Hypothalamus (tissue), 51 donors: ENCODE measurements at places on chromosomes 16 and 17.
A peak's percentile ranks its signal among the peaks of the same experiment; 100 is the strongest.

- no peak for DNase-seq
Measured at GRCh38 chr16:10737068-10737625, 6.5 kb upstream of the NUBP1 start.

- no peak for DNase-seq
Measured at GRCh38 chr16:51326131-51326856, 175.2 kb upstream of the SALL1 start.

DNA sequence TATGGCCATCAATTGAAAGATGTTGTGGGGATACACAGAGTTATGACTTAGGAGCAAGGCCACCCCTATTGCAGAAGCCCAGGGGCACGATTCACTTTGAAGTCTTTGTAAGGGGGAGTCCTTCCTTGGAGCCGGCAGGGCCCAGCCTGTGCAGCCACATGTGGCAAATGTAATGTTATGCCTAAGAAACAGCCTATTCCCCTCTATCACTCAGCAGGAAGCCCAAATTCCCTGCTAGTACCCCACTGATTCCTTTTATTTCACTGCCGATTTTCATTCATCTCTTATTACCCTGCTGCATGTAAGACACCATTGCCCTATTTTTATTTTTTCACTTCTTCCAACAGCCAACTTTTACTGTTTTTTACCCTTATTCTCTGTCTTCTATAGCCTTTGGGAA lies 233.2 kb downstream of the PMP22 start:
- no peak for DNase-seq

DNA sequence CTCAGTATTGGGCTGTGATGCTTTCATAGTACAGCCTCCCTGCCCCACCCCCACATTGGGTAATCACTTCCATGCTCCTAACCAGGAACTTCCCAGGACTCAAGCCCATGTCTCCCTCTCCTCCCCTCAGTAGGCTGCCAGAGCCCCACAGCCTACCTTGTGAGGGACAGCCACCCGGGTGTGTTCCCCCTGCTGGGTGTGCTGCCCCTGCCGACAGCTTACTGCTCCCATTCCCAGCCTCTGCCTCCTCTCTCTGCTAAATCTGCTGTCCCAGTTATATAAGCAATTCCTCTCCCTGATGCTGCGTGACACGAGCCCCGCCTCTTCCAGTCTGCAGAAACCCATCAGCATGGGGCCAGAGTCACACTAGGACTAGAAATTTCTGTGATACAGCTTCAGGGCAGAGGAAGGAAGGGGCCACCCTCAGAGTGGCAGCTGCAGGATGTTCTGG lies at the start of gene RSKR:
Gene RSKR (minus strand): TSS at position 255 of the 451 bp plus-strand sequence. CDS start 24 bp downstream, at position 231.
- DNase-seq: peak; percentile 11

GRCh38 chr16:87040169-87041117 lies 276.7 kb downstream of the C16orf95 start:
- no peak for DNase-seq

DNA sequence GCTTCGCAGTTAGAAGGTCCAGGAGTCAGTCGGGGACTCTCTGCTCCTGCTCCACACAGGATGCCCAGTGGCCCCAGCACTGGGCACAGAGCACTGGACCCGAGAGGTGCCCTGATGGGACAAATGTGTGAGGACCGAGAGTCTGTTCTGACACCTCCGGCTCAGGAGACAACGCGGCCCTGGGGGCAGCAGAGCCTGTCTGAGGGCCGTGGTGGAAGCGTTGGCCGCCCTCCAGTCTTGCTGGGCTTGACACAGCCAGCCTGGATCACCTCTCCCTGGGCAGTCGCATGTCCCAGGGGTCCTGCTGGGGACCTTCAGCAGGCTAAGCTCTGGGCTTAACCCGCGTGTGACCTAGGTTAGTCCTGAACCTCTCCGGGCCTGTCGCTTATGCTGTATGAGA lies 23.1 kb downstream of the LGALS9 start:
- DNase-seq: no peak

DNA sequence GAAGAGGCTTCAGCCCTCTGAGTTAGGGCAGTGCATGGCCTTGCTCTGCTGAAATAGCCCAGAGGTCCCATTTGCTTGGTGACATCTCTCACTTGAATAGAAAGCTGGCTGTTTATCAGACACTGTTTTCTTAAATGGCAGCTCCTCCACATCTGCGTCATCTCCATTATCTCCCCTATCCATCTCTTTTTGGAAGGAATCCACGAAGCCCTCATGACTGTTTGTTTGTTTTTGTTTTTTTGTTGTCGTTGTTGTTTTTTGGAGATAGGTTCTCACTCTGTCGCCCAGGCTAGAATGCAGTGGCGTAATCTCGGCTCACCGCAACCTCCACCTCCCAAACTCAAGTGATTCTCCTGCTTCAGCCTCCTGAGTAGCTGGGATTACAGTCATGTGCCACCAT lies 16.6 kb downstream of the NAA60 start:
- DNase-seq: no peak

GRCh38 chr17:35460354-35460851 lies 11.8 kb upstream of the SLFN13 start:
- DNase-seq: no peak

- DNase-seq: no peak
Measured at GRCh38 chr17:39402890-39403605, 1.6 kb upstream of the FBXL20 start.

DNA sequence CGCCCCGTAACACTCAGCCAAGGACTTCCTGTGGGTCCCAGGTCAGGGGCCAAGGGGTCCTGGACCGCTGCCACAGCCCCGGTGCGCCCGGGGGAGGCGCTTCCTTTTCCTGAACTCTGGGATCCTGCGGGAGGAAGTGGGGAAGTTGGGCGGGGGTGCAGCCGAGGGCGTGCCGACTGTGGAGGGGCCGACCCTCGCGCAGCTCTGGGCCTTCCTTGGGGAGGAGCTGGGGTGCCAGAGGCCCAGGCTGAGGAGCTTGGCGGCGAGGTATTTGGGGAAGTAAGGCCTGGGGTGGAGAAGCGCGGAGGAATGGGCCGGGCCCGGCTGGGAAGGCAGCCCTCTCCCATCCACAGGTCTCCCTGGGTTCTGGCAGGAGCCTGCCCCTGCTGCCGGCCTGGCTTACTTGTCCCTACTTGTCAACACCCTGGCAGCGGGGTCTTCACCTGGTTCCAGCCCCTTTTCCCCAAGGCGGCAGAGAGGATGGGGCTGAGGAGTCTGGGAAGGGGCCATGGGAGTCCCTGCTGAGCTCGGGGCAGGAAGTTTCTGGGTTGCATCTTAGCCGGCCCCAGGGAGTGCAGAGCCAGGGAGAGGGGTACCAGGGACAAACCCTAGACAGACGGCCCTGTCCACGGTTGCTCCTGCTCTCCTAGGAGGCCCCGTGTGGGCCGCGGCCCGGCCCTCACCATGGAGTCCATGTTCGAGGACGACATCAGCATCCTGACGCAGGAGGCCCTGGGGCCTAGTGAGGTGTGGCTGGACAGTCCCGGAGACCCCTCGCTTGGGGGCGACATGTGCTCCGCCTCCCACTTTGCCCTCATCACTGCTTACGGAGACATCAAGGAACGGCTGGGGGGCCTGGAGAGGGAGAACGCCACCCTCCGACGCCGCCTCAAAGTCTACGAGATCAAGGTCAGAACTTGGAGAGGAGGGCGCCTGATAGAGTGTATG lies 1.7 kb downstream of the TBKBP1 start:
- DNase-seq: peak; percentile 22

GRCh38 chr17:68456339-68457167 lies 743 bp downstream of the WIPI1 start:
- peak; percentile 34 for DNase-seq

DNA sequence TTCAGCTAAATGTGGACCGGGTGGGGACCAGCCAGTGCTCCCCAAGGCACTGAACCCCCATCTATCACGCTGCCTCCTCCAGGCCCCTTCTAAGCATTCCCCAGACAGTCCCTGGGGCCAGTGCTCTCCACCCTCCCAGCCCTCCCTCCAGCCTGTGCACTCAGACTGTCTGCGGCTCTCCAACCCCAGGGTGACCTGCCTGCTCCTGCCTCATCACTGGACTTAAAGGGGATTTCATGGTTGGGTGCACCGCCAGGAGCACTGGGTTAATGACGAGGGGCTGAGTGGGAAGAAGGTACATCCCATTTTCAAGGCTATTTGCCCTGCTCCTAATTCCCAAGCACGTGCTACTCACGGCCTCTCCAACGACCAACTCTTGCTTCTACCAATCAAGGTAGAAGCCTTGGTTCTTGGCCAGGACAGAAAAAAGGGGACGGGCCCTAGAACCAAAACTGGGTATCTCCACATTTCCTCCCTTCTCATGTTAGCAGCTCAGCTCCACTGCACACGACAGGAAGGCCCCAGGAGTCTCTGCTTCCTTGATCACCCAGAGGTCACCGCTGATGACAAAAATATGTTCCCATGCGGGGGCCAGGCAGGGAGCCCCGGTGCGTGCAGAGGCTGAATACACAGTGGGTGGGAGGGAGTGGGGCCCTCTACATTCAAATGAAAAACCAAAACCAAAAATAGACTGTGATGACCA lies 3.5 kb upstream of the ABR start:
- DNase-seq: no peak

DNA sequence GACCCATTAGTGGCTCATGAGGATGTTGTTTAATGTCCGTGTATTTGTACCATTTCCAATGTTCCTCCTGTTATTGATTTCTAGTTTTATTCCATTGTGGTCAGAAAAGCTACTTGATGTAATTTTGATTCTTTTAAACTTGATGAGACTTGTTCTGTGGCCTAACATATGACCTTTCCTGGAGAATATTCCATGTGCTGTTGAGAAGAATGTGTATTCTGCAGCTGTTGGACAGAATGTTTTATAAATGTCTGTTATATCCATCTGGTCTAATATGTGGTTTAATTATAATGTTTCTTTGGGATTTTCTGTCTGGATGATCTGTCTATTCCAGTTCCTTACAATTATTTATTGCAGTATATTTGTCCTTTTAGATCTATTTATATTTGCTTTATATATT lies 2.9 kb upstream of the ABCA10 start:
- DNase-seq: no peak

- DNase-seq: peak; percentile 26
Measured at GRCh38 chr17:7437950-7438614, 1.2 kb upstream of the FGF11 start.

- no peak for DNase-seq
Measured at GRCh38 chr16:25279491-25279890, 21.8 kb upstream of the ZKSCAN2 start.

DNA sequence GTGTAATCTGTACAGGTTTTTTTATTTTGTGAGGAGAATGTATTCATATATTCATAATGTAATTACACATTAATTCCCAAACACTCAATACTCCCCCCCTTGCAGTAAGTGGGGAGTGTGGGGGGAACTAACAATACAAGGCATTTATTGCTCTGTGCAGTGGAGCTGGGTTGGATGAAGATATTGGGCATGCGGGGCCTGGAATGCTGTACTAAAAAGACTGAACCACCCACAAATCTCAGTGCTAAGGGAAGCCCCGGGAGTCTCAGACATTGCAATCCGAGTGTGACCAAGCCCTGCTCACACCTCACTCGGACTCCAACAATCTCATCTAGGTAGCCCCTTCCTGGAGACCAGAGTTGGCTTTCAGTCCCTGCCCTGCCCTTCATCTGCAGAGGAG lies 6.0 kb downstream of the PLLP start:
- DNase-seq: no peak
